ENCODE measurements at places on chromosomes 3 and 15.
A peak's percentile ranks its signal among the peaks of the same experiment; 100 is the strongest.

DNA sequence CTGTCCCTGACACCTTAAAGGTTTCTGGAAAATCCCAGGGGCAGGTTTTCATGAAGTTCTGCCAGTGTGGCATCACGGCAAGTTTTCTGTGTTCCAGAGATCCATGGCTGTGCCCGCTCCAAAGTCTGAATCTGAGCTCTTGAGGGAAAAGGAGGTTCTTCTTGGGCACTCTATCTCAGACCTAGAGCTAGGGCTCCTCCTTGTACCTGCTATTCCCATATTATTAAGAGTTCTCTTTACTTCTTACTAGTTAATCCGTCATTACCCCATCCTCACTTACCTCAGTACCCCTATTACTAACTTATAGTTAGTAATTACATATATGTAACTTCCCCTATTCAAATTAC lies 5.9 kb upstream of the TRA2B start:
- no peak for DNase-seq

DNA sequence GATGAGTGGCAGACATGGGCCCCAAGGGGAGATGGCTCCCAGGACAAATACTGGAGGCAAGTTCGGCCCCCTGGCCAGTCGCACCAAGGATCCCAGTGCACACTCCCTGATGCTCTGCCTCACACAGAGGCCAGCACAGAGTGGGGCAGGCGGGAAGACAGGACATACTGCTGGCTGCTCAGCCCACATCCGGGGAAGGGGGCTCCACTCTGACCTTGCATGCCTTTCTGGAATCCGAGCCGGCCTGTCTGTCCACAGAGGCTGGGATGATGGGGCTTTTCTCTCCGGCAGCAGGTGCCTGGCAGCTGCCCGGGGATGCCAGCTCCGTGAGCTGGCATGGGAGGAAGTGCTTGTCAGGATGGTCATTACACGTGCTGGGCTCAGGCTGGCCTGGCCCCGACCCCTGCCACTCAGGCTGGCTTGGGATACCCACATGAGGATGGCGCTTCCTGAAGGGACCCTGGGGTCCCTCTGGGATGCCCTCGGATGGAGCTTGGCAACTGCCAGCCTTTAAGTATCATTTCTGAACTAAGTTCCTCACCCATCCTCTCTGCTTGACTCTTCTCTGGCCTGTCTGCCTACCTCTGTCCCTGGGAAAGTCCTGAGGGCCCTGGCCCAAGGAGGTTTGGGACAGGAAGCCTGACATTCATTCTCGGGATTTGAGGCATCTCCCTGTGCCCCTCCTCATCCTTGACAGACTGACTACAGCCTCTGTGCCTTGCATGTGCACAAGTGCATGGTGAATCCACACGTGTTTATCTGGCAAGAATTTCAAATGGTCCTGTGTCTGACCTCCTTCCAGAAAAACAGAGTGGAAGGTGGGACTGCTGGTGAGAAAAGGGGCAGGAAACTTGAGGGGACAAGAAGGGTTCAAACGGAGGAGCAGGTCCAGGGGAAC lies 46.5 kb downstream of the EXOG start:
- DNase-seq, result no peak

GRCh38 chr15:66935688-66936087 lies 129.7 kb upstream of the SMAD3 start:
- DNase-seq, result no peak

DNA sequence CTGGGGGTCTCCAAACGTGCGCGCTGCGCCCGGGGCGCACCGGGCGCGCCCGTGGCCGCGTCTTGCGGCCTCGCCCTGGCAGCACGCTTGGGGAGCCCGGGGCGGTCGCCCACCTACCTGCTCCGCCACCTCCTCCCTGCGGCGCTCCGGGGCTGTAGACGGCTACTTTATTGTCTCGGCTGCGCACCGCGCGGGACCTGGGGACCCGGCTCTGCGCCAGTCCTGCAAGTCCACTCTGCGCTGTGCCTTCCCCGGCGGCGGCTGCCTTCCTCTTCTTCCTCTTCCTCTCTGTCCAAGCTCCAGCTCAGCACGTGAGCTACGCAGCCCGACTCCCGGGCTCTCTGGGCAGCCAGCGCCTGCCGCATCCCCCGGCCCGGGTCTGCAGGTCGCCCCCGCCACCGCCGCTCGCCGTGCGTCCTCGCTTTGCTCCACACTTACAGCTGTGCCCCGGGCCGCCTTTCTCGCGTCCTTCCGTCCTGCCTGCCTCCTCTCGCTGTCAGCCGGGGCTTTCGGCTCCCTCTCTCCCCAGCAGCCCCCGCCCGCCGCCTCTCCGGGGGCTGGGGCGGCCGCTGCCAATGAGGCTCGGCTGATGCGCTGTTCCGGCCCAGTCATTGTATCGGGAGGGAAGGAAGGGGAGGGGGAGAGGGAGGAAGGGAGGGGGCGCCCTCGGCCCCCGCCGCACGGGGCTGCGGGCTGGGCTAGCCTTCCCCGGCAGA lies 156.4 kb upstream of the FRMD4B start:
- no peak for DNase-seq

DNA sequence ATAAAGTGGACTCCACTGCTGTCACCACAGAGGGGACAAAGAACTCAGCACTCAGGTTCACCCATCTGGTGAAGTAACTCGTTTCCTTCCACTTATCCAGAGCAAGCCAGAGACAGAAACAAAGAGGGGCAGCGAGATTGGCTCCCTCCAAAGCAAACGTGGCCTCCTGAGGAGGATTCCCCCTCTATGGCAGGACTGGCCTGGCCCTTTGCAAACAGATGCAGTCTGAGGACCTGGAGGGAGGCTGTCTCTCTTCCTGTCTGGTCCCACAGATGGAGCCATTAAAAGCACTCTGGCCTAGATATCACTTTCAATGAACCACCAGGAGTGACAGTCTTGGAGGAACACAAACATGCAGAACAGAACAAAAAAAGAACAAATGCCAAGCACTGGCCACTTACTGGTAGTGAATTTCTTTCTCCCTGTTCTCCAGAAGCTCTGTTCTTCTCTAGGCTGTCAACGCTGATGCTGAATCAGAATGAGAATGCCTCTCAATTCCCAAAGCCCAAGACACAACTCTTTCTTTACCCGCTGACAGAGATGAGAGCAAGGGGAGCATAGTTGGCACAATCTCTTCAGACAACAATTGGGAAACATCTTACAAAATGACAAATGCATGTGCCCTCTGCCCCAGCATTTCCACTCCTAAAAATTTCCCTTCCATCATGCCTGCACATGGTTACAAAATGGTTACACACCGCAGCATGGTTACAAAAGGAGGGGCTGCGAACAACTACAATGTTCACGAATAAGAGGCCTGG lies 14.3 kb downstream of the KLHL25 start:
- DNase-seq, result no peak

GRCh38 chr15:92810418-92811138 lies 89.5 kb upstream of the CHD2 start:
- peak; percentile 19 for DNase-seq

Measured in CD4-positive, alpha-beta T cell treated with Interferon gamma for 1 hour (primary cell).